ENCODE measurements at places on chromosomes 4 and X.

DNA sequence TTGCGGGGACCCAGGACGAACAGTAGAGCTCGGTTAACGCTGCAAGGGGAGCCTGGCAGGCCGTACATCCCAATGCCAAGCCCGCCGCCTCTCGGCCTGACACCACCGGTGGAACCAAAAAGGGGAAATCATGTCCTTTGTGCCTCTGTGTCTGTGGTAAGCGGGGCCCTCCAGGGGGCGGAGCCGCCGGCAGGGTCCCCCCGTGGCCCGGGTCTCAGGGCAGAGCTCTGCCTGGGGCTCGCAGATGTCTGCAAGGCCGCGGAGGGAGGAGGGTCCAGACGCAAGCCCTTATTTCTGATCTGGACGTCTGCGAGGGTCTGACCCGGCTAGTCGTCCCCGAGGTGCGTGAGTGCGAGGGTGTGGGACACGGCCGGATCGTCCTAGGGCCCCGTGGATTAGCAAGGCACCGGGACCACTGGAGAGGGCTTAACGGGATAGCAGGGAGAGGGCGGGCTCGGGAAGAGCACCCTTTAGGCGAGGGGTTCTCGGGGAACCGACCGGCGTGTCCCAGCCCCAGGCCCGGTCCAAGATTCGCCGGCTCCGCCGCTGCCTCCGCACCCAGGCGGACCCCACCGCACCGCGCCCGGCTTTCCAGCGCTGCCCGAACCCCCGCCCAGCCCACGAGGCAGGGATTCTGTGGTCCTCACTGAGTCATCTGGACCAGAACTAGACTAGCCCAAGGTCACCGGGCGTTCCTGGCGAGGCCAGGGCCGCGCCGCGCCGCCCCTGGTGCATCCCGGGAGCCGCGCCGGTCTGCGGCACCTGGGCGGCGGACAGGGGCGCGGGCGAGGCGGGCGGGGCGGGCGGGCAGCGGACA is 863 bp upstream of the FAM193A start:
- peak; percentile 62 for DNase-seq

DNA sequence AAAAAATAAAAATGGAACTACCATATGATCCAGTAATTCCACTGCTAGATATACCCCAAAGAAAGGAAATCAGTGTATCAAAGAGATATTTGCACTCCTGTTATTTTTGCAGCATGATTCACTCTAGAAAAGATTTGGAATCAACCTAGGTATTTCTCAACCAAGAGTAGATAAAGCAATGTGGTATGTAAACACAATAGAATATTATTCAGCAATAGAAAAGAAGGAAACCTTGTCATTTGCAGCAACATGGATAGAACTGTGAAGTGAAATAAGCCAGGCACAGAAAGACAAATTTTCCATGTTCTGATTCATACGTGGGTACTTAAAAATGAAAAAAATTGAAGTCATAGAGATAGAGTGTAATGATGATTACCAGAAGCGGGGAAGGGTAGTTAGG is 362.3 kb upstream of the EPHA5 start:
- DNase-seq: no peak

GRCh38 chr4:150231107-150231770 is 153.0 kb downstream of the DCLK2 start:
- DNase-seq: no peak

- no peak for DNase-seq
Observed at GRCh38 chrX:100975212-100975611, 5.7 kb downstream of the ARL13A start.

- DNase-seq: no peak
Observed at GRCh38 chr4:38985410-38986100, 46.7 kb downstream of the TMEM156 start.

DNA sequence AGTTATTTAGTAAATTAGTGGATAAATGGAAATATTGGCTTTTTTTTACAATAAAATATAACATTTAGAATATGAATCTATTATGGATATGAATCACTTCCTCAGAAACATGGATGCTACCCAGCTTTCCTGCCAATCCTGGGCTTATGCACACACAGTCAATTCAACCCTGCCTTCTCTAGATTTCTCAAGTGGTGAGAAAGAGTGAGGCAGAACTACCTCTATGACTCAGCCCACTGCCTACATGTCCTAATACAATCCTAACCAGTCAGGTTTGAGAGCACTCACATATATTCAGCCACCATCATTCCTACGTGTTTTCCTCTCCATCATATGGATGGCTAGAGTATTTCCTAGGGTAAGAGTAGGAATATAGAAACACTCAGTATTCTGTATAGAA is 91.1 kb upstream of the ANKRD50 start:
- DNase-seq: no peak

DNA sequence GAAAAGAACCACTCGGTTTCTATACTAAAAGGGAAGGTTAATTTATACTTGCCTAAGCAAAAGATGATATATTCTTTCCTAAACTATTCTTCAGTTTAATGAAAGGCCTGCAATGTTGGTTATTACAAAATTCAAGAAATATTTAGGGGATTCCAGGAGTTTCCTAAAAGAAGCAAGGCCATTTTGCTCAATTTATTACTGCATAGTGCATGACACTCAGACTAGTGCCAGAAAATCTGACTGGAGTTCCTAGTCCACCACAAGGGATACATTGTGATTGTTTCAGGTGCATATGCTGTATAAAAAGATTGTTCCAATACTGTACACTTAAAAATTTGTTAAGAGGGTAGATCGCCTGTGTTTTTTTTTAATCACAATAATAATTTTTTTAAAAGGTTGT is 78.7 kb downstream of the CAPN6 start:
- no peak for DNase-seq

GRCh38 chr4:81454499-81454898 is 17.2 kb downstream of the RASGEF1B start:
- no peak for DNase-seq

GRCh38 chrX:866441-866990 is 235.9 kb downstream of the SHOX start:
- no peak for DNase-seq

DNA sequence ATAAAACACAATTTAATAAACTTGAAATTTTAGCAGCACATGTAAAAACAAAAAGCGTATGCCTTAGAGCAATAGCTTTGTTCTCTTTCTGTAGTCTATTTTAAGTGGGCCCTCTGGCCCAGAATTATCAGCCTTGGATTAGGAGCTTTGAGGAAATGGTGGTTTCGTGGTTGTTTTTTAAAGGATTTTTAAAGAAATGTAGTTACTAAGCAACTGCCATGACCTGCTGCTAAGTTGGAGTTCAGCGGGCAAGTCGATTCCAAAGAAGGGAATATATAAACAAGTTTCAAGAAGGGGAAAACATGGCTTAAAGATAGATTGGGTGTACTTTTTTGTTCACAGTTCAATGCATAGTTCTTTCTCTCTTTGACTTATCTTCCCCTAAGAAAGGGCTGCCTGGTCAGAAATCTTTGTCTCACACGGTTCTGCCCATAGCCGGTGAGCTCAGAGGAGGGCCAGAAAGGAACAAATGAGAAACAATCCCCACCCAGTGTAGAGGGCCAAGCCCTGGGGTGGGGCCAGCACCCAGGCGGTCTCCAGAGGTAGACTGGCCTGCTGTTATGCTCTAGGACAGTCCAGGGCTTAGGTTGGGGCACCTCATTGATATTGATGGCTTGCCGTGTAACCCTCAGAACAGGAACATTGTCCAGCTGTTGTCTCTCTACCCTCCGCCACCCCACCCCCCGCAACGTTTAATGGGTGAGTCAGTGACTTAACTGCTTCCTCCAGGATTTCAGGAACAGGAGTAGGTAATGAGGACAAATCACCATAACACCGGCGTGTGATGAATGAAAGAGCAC is 32.5 kb downstream of the DLG3 start:
- no peak for DNase-seq

DNA sequence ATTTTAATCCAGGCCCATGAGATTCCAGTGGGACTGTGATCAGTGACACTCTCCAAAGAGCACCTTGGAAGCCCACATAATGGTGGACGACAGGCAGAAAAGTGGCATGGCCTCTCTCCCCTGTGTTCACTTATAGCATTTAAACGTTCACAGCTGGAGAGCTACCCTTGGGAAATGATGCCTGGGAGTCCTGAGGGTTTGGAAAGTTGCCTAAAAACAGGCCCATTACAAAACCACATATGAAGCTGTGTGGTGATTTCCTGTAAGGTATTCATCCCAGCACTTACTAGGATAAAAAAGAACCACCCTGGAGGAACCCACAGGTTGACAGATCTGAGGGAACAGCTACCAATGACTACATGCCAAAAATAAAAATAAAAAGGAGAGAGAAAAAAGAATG is 193.2 kb downstream of the RASL11B start:
- no peak for DNase-seq

- peak; percentile 46 for DNase-seq
Observed at GRCh38 chr4:8200302-8200975, 1.3 kb downstream of the SH3TC1 start.

GRCh38 chr4:92050875-92051274 is 252.9 kb upstream of the GRID2 start:
- DNase-seq: no peak

DNA sequence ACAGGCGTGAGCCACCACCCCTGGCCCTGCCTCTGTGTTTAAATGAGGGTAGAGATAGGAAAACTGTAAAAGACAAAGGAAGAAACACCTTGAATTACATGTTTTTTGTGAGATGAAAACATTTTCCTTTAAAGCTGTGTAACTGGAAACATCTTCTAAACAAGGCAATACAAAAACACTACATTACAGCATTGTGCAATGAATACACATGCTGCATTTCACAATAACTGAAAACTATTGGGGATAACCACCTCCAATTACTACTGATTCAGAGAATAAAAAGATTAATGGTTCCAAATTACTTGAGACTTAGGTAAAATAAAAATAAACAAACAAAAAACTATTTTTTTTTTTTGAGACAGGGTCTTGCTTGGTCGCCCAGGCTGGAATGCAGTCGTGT is 7.6 kb upstream of the OGT start:
- DNase-seq: no peak

- DNase-seq: no peak
Observed at GRCh38 chr4:113684534-113685091, 76.9 kb downstream of the CAMK2D start.

DNA sequence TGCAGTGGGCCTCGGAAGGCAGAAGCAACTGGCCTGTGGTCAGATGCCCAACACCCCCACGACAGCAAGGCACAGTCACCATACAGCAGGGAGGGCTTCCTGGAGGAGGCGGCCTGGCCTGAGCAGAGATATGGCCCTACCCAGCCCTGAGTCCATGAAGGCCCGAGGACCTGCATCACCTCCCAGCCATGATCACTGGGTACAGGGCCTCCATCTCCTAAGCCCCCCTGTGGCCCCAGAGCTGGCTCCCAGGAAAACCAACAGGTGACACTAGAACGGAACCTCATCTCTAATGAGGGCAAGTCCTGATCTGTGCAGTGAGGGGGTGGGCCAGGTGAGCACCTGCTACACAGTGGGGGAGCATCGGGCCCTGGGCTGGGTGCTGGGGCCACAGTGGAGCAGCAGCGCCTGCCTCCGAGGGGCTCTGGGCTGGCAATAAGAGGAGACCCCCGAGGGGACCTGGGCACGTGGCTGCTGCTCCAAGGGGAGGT is 26.2 kb upstream of the MXD4 start:
- DNase-seq: no peak

GRCh38 chrX:39675619-39676018 is 422.1 kb downstream of the BCOR start:
- DNase-seq: no peak

DNA sequence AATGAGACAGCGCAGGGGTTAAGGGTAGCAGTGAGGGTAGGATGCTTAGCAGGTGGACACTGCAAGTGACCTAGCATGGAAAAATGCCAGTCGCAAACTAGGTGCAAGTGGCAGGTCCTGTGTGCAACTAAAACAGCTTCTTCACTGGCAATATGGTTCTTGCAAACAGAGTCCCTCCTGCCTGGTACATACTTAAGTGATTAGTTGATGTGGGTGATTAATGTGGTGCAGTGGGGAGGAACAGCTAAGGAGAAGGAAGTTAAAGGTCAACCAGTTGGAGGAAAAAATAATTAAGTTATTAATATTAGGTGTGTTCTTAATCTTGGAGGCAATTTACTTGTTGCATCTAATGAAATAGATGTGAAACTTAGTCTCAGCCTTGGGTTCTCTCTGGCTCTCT is 121.6 kb upstream of the IGFBP7 start:
- no peak for DNase-seq

GRCh38 chr4:173074501-173074946 is 94.1 kb upstream of the GALNT7 start:
- DNase-seq: no peak

DNA sequence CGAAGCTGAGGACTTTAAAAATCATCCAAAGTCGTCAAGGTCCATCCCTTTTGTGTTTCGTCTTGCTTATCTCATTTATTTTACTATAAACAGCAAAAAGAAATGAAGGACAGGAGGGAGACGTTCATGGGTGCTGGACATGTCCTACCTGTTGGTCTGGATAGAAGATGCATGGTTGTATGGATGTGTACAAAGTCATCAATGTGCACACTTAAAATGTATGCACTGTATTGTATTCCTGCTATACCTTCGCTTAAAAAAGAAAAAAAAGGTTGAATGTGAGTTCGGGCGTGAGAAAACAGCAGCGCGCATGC is 313 bp upstream of the BLOC1S4 start:
- DNase-seq: no peak

DNA sequence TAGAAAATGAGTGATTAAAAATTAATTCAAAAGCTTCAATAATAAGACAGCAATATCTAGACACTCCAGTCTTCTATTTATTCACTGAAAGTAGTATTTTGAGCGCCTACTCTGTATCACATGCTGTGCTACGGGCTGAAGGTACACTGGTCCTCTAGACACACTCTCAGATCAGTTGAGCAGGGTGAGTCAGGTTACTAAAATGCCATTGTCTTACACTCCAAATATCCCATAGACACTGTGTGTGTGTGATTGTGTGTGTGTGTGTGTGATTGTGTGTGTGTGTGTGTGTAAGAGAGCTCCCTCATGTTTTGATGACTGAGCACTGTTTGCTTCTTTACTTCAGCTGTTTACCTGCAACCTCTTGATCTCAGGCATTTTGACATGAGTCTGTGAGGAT is 342.8 kb upstream of the BOD1L1 start:
- DNase-seq: no peak

GRCh38 chr4:3740256-3740655 is 25.9 kb upstream of the ADRA2C start:
- no peak for DNase-seq

GRCh38 chrX:30995060-30995700 is 76.7 kb downstream of the FTHL17 start:
- no peak for DNase-seq

DNA sequence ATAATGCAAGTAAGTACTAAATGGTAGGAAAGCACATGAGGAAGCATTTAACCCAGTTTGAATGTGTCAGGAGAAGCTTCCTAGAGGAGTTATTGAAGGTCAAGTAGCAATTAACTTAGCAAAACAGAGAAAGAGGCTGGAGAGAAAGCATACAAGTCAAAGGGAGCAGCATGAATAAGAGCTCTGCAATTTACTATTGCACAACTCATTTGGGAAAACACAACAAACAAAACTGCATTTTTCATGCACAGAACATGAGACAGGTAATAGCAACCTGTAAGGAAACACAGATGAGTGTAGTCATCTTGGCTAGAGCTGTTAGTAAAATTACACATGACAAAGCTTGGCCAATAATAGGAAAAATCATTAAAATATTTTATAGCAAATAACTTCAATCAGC is 538.1 kb downstream of the PPP4R3C start:
- no peak for DNase-seq
